ENCODE measurements at places on chromosomes 13 and 19.

- DNase-seq, result no peak
Observed at GRCh38 chr19:44788971-44789370, 11.3 kb downstream of the CBLC start.

DNA sequence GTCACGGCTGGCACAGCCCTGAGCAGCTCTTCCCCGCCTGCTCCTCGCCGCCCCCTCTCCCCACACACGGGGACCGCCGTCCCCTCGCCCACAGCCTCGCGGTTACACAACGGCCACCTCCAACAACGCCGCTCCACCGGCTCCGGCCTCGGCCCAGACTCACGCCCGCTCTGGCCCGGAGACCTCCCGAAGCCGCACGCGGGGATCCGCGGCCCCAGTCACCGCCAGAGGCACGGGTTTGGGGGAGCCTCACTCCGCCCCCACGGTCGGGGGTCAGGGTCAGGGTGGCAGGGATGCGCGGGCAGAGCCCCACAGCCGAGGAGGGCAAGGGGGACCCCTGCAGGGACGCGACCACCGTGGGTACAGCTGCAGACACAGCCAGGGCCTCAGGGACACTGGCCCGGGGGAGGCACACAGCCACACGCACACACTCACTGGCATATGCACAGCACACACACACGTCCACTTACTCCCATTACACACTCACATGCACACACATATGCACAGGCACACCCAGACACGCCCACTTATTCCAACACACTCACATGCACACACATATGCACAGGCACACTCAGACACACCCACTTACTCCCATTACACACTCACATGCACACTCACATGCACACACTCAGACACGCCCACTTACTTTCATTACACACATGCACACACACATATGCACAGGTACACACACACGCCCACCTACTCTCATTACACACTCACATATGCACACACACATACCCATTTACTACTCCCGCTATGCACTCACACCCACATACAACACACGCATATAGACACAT lies 1.6 kb downstream of the TTYH1 start:
- no peak for DNase-seq

DNA sequence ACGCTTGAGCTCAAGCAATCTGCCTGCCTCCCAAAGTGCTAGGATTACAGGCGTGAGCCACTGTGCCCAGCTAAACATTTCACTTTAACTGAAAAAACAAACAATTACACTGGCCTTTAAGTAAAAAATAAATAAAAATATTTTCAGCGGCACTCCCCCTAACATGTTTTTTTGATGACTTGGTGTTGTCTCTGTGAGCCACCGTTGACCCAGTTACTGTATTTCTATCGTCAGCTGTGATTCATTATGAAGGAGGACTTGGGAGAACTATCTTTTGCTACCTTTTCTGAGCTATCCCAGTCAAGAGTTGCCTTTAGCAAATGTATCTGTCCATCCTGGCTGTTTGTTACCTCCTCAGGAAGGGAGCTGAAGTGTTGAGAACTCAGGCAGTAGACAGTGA lies 18.5 kb upstream of the C19orf33 start:
- DNase-seq, result no peak

GRCh38 chr13:73966331-73966730 lies 167.9 kb downstream of the KLF12 start:
- no peak for DNase-seq

All from NCI-H82 (cell line).